ENCODE measurements at places on chromosomes 12 and 14.
A peak's percentile ranks its signal among the peaks of the same experiment; 100 is the strongest.

DNA sequence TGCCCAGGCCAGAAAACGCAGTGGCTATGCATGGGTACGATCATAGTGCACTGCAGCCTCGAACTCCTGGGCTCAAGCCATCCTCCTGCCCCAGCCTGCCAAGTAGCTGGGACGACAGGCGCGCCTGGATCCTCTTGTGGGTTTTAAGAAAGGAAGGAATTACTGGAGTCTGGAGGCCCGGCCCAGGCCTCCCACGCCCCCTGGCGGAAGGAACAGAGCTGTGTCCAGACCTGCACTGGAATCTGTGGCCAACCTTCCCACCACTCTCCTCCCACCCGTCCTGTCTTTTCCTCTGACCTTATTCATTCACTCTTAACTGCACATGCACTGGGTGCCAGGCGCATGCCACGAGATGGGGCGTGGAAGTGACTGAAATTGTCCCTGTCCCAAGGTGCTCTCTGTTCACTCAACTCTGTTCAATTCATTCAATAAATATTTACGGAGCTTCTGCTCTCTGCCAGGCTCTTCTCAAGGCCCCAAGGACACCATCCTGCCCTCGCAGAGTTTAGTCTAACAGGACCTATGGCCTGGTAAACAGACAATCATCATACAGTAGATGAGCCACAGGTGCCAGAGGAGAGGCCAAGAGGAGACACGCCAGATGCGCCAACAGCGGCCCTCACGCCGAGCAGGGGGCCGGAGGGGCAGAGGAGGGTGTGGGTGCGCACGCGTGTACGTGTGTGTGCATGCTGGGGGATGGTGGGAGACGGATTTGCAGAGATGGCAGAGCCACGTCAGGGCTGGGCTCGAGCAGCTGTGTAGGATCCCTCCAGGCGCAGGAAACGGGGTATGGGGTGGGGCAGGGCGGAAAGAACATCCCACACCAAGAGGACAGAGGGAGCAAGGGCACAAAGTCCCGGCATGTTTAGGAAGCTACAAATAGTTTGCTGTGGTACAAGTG, 13.7 kb upstream of the TMEM106C start:
- DNase-seq, result peak; percentile 79

- no peak for DNase-seq
These were observed 289.5 kb upstream of the FAR2 start for GRCh38 chr12:28859551-28859950.

- no peak for DNase-seq
These were observed 67.2 kb upstream of the PTGR2 start for GRCh38 chr14:73784181-73784987.

- DNase-seq, result peak; percentile 100
These were observed at the start of gene SEL1L for GRCh38 chr14:81533536-81534343. SEL1L (minus strand) TSS chr14:81533853; CDS start chr14:81533744, 109 bp downstream.

GRCh38 chr12:5395443-5396271, 36.3 kb upstream of the NTF3 start:
- DNase-seq, result no peak

DNA sequence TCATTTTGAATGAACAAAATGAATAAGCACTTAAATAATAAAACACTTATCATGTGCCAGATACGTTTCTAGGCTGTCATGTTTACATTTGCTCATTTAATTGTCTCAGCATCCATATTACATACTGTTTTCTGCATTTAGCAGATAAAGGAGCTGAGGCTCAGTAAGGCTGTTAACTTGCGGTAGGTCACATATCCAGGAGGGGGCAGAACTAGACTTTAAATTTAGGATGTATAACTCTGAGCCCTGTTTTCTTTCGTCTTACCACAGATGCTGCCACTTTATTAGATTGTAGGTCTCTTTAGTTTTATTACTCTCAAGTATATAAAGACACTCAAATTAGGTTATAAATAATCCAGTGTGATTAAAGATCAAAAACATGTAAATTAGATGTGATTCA, 17.7 kb downstream of the IRAK4 start:
- DNase-seq, result no peak

GRCh38 chr12:125128439-125129178, 63.4 kb downstream of the AACS start:
- no peak for DNase-seq

DNA sequence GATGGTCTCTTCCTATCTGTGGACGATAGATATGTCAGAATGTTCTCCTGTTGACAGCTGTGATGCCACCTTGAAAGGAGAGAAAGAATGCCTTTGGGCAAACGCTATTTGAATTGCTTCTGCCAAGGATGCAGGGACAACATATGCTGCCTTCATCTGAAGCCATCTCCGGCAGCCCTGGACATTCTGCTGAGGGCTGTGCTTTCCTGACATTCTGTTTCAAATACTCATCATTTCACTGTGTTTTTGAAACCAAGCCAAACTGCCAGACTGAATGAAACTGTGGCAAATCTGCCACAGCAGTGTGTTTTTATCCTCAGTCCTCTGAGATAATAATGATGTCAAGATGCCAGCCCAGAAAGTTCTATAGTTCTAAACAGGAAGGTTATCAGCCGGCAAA, 85.8 kb upstream of the BCAT1 start:
- DNase-seq, result no peak

DNA sequence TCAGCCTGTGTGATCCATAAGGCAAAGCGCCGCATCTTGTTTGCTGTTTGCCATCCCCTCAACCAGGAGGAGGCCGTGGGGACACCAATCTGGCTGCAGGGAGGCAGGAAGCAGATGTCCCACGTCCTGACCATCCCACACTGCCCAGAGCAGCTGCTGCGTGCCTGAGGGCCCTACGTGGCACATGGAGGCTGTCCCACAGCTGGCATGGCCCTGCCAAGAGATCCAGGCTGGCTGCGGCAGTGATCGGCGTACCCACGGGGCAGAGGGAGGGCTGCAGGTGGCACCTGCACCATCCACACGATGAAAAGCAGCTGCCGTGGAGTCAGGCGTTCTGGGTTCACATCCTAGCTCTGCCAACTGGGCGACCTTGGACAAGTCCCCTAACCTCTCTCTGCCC, 42.0 kb downstream of the NCOR2 start:
- DNase-seq, result peak; percentile 92

DNA sequence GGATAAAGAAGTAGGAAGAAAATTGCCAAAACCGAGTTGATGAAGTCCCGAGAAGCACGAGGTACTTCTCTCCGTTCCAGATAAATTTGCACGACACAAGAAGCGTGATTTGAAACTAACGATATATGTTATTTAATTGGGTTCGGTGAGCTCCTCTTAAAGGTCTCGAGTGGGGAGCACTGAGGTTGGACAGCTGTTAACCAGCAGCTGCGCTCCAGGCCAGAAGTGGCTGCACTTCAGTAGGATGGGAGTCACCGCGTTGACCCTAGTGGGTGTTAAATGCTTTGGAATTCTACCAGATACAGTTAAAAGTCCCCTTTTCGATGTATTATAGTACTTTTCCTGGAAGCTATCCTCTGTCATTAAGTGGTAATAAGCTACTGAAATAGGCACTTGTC, 953 bp upstream of the DCAF5 start:
- DNase-seq, result peak; percentile 29

- DNase-seq, result no peak
These were observed 1.7 kb downstream of the B4GALNT3 start for GRCh38 chr12:461425-461824.

- DNase-seq, result peak; percentile 25
These were observed 189.8 kb upstream of the PRICKLE1 start for GRCh38 chr12:42779186-42779859.

DNA sequence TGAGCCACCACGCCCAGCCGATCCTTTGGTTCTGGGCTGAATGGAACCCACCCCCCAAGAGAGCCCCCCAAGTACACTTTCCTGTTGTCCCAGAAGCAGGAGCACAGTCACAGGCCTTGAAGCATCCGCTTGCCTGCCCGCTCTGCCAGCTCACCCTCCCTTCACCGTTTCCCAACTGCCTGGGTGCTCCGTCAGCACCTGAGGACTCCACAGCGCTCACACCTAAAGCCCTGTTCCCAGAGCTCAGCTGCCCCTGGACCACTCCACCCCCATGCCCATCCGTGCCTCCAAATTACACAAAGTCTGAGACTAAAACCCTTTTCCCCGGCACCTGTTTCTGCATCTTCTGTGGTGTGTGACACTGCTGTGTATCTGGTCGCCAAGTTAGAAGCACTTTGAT, 44.3 kb upstream of the TRAF3 start:
- no peak for DNase-seq

GRCh38 chr14:84041421-84041820, 1488.5 kb upstream of the FLRT2 start:
- DNase-seq, result no peak

GRCh38 chr12:77619425-77619824, 211.3 kb upstream of the NAV3 start:
- no peak for DNase-seq

DNA sequence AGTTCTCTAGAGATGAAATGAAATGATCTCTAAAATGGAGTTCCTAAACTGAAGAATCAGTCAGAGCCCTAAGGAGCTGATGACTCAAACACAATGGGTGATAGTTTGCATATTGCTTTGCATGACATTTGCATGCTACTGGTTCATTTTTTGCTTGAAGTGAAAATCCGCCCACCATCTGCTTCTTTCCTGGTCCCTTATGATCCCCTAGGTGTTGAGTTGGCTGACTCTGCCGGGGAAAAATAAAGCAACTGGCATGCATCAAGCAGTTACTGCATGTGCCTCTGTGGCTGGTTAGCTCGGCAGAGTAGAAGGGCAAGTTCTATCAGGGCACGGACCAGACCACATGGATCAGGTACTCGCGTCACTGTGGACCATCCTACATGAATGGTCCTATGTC, 151.1 kb downstream of the PPM1H start:
- DNase-seq, result no peak

- no peak for DNase-seq
These were observed 217.8 kb upstream of the NPAS3 start for GRCh38 chr14:32720927-32721326.

DNA sequence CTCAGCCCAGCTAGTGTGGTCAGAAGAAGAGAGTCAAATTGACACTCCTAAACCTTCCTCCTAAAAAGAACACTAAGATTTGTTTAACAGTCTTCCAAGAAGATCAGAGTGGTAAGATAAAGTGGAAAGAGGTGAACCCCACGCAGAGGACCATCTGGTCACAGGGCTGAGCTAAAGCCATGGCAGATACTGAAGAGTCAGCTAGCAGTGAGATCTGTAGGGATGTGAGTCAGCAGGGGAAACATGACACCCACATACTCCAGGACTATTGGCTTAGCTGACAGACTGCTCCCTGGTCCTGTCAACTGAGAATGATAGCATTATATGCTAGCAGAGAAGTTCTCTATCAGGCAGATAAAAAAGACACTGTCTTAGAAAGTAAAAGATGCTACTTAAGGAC, 269.4 kb upstream of the ALG10 start:
- no peak for DNase-seq

GRCh38 chr14:105014631-105015030, 6.3 kb downstream of the CDCA4 start:
- DNase-seq, result no peak

DNA sequence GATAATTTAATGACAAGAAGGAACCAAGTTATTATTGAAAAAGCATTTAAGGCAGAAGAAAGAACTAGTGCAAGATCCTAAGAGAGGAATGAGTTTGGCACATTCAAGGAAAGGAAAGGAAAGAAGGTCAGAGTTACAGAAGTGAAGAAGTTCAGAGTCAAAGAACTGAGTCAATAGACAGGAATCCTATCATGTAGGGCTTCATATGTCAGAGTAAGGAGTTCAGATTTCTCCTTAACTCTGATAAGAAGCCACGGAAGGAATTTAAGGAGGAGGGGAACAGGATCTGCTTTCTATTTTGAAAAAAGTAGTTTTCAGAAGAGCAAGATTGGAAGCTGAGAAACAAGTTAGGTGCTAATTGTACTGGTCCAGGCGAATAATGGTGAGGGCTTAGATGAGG, 223.1 kb upstream of the FOXN3 start:
- no peak for DNase-seq

- no peak for DNase-seq
These were observed 110.7 kb downstream of the NCOR2 start for GRCh38 chr12:124456652-124457152.

- DNase-seq, result no peak
These were observed 152.1 kb upstream of the NAV3 start for GRCh38 chr12:77678621-77679020.

GRCh38 chr12:117161460-117162166, 28.7 kb downstream of the FBXO21 start:
- DNase-seq, result no peak

- DNase-seq, result no peak
These were observed 36.3 kb downstream of the PTGER2 start for GRCh38 chr14:52350445-52350844.

- no peak for DNase-seq
These were observed 114.6 kb upstream of the PLXNC1 start for GRCh38 chr12:94033784-94034183.

DNA sequence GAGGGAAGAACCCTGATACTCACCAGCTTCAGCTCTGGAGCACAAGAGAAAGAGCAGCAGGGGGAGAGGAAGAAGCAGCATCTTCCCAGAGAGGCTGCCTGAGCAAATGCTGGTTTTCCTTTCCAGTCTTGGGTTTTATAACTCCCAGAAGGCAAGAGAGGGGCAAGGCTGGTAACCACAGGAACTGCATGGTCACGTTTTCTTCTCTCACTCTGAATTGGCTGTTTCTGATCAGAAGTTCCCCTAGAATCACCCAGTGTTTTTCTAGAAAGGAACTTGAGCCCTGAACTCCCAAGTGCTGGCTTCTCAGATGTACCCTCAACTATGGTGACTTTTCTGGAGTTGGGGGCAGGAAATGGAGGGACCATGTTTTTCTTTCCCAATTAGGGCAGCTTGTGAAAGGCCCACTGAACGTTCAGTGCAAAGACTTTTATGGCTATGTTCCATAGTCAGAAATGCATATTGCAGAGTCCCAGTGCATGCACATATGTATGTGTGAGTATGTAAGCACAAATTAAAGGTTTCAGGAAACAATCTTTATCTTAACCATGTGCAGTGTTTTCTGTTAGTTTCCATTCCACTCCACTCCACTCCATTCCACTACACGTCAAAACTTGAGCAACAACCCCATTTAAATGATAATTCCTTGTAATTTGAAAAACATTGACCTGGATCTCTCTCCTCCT, at the start of gene CMA1:
Gene CMA1 (minus strand): TSS at position 111 of the 686 bp plus-strand sequence. CDS start 30 bp downstream, at position 81.
- DNase-seq, result no peak

DNA sequence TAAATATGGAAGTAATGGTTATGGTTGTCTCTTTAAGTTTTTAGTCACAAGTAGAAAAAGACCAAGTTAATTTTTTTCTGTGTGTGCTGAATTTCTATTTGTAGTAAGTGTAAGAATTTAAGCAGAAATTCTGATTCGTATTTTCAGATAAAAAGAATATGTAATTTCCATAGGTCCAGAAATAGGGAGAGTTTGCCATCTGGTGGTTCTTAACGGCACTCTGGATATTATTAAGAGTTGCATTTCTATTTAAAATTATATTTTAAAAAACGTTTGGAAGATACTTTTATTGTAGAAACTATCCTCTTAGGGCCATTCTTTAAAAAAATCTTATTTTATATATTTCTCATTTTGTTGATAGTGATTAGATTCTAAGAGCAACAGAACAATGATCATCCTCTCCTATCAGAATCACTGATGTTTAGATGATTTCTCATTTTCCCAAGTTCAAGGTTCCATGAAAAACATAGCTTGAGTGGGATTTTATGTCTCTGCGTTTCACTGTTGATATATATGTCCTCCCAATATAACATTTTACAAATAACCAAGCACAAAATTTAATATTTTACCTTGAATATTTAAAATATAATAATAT, 88.3 kb downstream of the LRRK2 start:
- DNase-seq, result no peak
